ENCODE measurements at places on chromosomes 7 and 10. TPM values are rescaled to one million over a fixed set of nuclear protein-coding genes. Genes with fewer than 3 reads are reported as not detected.

GRCh38 chr7:105457619-105458225 is 64.3 kb downstream of the PUS7 start:
- H3K27me3 ChIP-seq = no peaks in the 10 kb centered on the region
- H3K4me3 ChIP-seq = no peak overlapping the region
- peaks cover 18% of the 10 kb centered on the region for H3K4me1 ChIP-seq
- H3K36me3 ChIP-seq = peaks cover 13% of the 10 kb centered on the region
- H3K27ac ChIP-seq = no peak overlapping the region
- DNase-seq = no peak

- no peaks in the 10 kb centered on the region for H3K4me1 ChIP-seq
- H3K27me3 ChIP-seq = no peaks in the 10 kb centered on the region
- no peak overlapping the region for H3K4me3 ChIP-seq
- H3K27ac ChIP-seq = no peak overlapping the region
Measured at GRCh38 chr10:5274795-5275194, 78.2 kb downstream of the AKR1C4 start.

DNA sequence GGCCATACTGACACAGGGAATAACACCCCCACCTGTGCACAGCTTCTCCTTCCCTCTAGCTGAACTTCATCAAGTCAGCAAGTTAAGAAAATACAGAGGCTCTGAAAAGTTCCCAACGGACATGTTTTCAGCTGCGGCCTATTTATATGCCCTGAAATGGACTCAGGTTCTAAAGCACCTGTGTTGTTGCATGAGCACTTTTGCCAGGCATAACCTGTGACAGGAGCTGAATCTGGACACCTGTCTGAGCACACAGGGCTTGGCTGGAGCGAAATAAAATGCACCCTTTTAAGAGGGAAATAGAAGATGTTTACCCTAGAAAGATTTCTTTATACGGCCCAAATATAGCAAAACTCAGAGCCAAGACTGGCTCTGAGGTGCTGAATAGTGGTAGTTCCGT is 46.7 kb downstream of the COBL start:
- DNase-seq = no peak
- no peaks in the 10 kb centered on the region for H3K27me3 ChIP-seq
- H3K27ac ChIP-seq = no peak overlapping the region
- no peaks in the 10 kb centered on the region for H3K36me3 ChIP-seq

DNA sequence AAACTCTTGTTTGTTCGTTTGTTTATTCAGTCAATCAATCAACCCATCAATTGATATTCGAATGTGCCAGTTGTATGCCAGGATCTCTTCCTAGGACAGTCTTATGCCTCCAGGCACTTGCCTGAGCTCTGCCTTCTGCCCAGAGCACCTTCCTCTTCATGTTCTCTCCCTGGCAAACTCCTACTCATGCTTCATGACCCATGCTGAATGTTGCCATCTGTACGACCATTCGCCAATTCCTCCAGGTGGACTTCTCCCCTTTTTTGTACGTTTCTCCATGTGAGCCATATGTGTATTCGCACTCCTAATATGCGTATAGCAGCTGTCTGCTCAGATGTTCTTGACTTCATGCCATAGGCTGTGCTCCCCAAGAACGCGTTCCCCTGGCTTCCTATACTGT is 142.7 kb downstream of the C10orf105 start:
- no peaks in the 10 kb centered on the region for H3K36me3 ChIP-seq
- no peaks in the 10 kb centered on the region for H3K4me1 ChIP-seq
- no peaks in the 10 kb centered on the region for H3K27me3 ChIP-seq
- H3K27ac ChIP-seq = no peak overlapping the region

DNA sequence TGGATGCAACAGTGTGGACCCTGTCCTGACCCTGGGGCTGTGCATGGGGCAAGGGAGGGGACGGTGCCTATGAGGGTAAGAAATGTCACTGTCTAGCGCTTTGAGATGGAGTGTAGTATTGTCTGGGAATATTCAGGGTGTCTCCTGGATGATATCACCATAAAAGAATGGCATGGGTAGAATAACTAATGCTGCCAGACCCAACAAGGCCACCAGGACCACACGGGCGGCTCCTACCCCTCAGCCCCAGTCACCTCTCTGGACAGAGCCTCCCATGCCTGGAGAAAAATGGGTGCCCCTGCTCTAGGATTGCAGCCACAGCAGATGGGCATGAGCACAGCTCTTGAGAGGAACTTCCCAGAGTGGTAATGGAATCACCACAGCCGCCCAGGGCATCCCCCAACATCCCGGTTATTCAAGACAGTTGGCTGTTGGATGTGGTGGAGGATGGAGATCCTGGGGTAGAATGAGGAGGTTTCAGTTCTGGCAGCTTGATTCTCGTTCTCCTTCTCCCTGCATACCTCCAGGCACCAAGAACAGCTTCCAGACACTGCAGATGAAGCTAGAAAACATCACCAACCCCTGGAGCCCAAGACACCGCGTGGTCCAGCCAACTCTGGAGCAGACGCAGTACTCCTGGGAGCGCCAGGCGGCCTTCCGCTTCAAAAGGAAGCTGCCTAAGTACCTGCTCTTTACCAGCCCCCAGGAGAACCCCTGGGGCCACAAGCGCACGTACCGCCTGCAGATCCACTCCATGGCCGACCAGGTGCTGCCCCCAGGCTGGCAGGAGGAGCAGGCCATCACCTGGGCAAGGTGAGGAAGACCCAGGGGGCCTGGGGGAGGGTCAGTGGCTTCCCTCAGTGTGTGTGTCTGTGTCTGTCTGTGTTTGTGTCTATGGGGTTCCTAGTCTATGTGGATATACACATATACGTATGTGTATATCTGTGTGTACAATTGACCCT is 6.2 kb downstream of the AOC1 start:
- no peak overlapping the region for H3K4me3 ChIP-seq
- no peaks in the 10 kb centered on the region for H3K4me1 ChIP-seq
- no peak overlapping the region for H3K27ac ChIP-seq

GRCh38 chr10:112679392-112679791 is 232.4 kb downstream of the VTI1A start:
- H3K4me3 ChIP-seq = no peak overlapping the region
- peaks cover 24% of the 10 kb centered on the region for H3K4me1 ChIP-seq
- H3K27ac ChIP-seq = no peak overlapping the region
- no peak for DNase-seq

DNA sequence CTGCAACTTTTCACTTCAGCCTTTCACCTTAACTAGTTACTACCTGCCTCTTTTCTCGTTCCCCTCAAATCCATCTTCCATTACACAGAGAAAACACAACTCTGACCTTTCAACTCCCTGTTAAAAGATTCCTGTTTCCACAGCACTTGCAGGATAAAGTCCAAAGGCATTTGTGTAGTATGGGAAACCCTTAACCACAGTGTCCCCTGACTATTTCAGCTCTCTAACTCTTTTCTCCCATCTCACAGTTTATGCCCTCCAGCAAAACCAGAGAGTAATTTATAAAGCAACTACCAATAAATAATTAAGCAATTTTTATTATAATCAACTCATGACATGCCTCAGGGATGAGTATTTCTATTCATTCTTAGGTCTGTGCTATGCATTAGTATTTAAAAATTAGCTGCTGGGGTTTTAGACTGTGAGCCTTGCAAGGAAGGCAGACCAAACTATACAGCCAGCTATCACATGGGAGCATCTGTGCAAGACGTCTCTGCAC is 51.0 kb downstream of the COL1A2 start:
- no peak overlapping the region for H3K27ac ChIP-seq
- peaks cover 2% of the 10 kb centered on the region for H3K4me1 ChIP-seq
- H3K4me3 ChIP-seq = no peak overlapping the region

GRCh38 chr10:125231116-125231812 is 70.9 kb upstream of the CTBP2 start:
- H3K4me3 ChIP-seq = no peak overlapping the region
- H3K27ac ChIP-seq = peak overlapping the region; percentile 82
- H3K36me3 ChIP-seq = no peaks in the 10 kb centered on the region
- H3K4me1 ChIP-seq = peaks cover 33% of the 10 kb centered on the region
- no peaks in the 10 kb centered on the region for H3K27me3 ChIP-seq
- peak; percentile 91 for DNase-seq

- DNase-seq = peak; percentile 17
- H3K4me1 ChIP-seq = no peaks in the 10 kb centered on the region
- H3K27me3 ChIP-seq = no peaks in the 10 kb centered on the region
- H3K27ac ChIP-seq = no peak overlapping the region
- H3K4me3 ChIP-seq = no peak overlapping the region
- H3K36me3 ChIP-seq = no peaks in the 10 kb centered on the region
Measured at GRCh38 chr7:65307651-65308299, 65.9 kb upstream of the ZNF92 start.

DNA sequence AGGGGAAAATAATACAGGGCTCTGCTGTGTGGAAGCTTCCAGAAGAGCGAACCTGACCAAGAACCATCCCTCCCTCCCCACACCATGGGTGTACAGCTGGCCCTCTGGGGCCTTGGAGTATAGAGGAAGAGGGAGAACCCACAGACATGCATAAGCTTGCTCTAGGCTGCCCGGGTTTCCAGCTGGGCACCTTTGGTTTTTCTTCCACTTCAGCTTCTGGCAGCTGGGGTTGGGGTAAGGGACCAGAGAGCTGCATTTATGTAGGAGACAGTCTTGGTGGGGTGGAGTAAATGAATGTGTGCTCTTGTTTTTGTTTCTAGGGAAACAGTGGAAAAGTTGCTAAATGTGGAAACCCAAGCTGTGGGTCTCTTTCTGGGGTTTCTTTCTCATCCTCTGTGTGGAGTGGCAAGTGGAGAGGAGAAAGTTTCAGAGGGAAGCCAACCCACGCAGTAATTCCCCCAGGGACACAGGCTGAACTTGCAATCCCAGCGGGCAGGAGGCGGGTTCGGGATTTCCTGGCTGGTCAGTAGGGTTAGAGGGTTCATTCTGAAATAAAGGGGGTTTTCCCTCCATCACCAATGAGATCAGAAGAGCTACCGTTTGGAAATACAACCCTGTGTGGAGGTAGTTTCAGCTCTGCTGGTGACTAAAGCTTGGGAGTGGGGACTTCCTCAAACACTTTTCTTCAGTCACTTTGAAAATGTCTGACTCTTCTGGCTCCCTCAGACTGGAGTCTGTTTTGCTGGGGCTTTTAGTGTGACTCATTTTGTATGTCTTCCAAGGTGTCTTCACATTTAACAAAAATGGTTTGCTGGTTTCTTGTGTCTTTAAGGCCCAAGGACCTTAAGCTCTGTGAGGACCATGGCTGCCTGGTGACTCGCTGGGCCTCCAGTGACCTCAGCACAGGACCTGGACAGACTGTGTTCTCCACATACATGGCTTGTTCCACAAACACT is 22.2 kb upstream of the SRGN start:
- H3K4me3 ChIP-seq = no peak overlapping the region
- peaks cover 23% of the 10 kb centered on the region for H3K4me1 ChIP-seq
- DNase-seq = no peak
- no peaks in the 10 kb centered on the region for H3K36me3 ChIP-seq

DNA sequence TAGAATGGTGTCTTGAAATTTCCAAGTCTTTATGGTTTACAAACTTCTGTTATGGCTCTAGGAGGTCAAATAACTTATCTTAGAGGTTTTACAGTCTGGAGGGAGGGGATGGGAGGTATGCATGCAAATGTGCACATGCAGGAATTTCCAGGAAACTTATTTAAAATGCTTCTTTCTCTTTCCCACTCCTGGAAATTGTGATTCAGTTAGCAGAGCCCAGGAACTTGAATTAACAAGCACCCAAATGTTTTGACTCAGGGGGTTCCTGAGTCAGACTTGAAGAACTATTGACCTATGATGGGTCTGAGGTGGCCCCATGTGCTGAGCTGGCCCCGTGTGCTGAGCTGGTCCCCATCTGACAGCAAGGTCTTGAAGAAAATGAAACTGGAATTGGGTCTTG is 669.4 kb downstream of the INHBA start:
- H3K36me3 ChIP-seq = no peaks in the 10 kb centered on the region
- DNase-seq = no peak
- H3K27ac ChIP-seq = peak overlapping the region; percentile 47
- no peaks in the 10 kb centered on the region for H3K27me3 ChIP-seq

- H3K27me3 ChIP-seq = no peaks in the 10 kb centered on the region
- no peak for DNase-seq
- no peak overlapping the region for H3K27ac ChIP-seq
- H3K4me1 ChIP-seq = no peaks in the 10 kb centered on the region
- H3K4me3 ChIP-seq = no peak overlapping the region
Measured at GRCh38 chr10:65931291-65932070, 994.4 kb upstream of the LRRTM3 start.

DNA sequence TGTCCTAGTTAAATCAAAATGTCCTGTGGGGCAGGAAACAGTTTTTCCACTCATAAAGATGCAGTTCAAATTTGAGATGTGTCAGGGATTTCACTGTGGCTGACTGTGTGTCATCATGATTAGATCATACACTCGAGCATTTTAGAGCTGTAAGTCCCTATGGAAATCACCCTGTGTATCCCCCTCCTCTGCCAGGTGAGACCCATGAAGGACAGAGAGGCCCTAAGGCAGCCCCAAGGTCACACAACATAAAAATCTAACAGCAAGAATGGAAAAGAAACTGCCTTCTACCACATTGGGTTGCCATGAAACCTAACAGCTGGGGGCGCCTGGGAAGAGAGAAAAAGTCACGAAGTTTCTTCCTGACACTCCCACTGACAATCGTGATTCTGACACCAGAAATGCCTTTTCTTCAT is 135.8 kb downstream of the KCNMA1 start:
- peak overlapping the region; percentile 75 for H3K27ac ChIP-seq
- H3K27me3 ChIP-seq = no peaks in the 10 kb centered on the region
- no peaks in the 10 kb centered on the region for H3K36me3 ChIP-seq
- no peak for DNase-seq
- peaks cover 58% of the 10 kb centered on the region for H3K4me1 ChIP-seq
- no peak overlapping the region for H3K4me3 ChIP-seq

DNA sequence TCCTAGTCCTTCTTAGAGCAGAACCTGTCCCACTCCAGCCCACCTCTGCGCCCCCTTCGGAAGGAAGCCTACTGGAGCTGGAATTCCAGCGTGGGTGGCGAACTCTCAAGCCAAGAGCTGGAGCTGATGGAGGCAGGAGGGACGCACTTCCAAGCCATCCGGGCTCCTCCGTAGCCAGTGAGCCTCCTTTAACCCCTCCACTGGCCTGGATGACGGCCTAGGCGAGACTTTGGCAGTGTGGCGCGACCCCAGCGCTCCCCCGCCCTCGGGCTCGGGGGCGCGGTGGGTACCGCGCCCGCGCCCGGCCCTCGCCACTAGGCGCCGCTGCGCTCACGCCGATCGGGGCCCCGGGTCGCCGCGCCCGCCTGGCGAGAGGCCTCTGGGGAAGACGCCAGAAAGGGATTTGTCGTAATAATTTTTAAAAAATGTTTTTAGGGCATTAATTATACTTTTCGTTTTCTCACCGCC is 5.1 kb upstream of the EMX2 start:
- peaks cover 71% of the 10 kb centered on the region for H3K27me3 ChIP-seq
- no peak overlapping the region for H3K4me3 ChIP-seq
- H3K4me1 ChIP-seq = peaks cover 5% of the 10 kb centered on the region

ENO4 gene
- not detected for total RNA-seq

CCL24 gene
- total RNA-seq = 0.45 TPM

MUC12 gene
- not detected for total RNA-seq

THSD7A gene
- total RNA-seq = not detected

DGKB gene
- total RNA-seq = not detected

BZW2 gene
- total RNA-seq = 78.6 TPM

PLAC9 gene
- not detected for total RNA-seq
